GM23248 (cell line): ENCODE measurements at places on chromosomes 1 and 21.

GRCh38 chr1:175978476-175978875 is 228.6 kb downstream of the COP1 start:
- DNase-seq: peak; percentile 12

DNA sequence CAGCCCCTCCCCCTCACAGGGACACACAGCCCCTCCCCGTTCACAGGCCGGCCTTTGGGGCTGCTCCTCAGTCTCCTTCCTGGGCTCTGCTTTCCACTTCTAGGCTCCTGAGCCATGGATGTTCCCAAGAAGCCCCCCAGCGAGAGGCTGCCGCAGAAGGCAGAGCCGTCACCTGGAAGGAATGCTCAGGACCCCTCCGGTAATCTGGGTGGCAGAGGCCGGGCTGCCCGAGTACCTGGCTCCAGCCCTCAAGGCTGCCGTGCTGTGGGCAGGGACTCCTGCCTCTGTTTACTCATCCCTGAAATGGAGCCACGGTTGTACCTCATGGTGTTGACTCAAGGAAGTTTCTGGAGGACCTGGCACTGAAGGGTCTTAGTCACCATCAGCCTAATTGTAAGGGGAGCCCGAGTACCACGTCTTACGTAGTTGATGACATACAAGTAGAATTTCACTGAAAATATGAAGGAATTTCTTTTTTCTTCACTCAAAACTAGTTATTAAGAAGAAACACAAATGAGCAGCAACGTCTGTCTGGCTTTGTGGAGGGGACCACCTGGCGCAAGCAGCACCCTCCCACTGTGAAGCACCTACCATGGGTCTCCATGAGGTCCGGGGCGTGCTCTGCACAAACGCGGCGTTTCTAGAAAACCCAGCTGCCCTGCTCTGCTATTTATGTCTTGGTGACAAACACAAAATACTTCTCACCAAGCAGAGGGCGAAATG is 33.7 kb downstream of the PRDM15 start:
- peak; percentile 36 for DNase-seq

- DNase-seq: no peak
These were observed 622.5 kb downstream of the PTPRC start for GRCh38 chr1:199261328-199261727.

DNA sequence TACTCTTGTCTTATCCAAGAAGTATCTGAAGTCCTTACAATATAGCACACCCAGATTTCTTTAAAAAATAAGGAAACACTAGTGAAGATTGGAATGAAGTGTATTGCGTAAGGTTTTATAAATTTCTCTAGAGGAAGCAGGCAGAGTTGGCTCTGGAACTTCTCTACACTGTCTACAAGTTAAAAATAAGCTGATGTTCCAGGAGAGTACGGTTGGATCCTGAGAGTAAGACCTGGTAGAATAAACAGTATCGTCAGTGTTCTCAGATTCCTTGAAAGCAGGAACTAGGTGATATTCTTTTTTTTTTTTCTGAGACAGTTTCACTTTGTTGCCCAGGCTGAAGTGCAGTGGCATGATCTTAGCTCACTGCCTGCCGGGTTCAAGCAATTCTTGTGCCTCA is 107.9 kb downstream of the USP25 start:
- peak; percentile 54 for DNase-seq

- DNase-seq: no peak
These were observed 6.1 kb upstream of the PSEN2 start for GRCh38 chr1:226864311-226864710.

DNA sequence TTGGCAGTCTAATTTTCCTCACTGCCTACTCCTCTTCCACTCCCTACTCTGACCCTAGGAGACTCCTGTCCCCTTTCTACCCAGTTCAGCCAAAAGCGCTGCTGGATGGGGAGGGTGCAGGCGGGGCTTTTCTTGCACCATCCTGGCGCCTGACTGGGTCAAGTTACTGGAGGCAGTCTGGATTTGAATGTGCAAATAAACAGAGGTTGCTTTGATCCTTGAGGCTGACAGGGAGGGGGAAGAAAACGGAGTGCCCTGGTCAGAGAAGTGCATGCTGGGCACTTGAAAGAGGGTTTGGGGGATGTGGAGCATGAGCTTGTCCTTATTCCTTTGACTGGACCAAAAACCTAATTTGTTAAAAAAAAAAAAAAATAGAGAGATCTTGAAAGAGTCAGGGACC is 76.8 kb upstream of the SOX13 start:
- peak; percentile 8 for DNase-seq

DNA sequence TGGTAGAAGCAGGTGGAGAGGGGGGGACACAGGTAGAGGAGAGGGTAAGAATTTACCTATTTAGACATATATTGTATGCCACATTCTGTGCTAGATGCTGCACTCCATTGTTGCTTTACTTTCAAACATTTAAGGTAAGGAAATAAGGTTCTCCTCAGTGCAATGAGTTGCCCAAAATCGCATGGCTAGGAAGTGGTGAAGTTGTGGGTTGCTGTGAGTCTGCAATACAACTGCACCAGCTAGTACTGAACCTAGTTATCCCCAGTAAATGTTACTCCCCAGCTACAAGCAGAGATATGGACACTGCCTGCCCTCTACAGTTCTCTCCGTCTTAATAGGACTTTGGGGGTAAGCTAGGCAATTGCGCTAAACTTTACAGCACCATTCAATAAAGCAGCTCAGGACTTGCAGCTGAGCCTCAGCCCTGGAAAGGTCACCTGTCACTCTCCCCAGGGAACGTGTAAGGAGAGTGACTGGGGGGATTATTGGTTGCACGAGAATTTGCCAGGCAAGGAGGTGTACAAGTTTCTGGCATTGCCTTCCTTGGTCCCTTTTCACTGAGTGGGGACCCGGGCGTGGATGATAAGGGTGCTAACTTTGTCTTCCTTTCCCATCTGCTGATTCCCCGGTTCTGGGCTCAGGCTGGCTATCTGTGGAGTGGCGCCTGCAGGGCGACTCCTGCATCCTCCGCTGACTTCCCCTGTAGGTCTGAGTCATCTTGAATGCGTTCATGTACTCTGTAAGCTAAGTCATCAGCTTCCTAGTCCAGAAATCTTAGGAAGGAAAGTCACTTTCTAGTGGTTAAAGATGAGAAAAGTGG is 71.3 kb upstream of the CNTN2 start:
- peak; percentile 95 for DNase-seq

- no peak for DNase-seq
These were observed 36.8 kb upstream of the PPP1R15B start for GRCh38 chr1:204448344-204448964.

GRCh38 chr1:94894630-94895029 is 32.3 kb downstream of the CNN3 start:
- no peak for DNase-seq
